Ovary (tissue), 10 donors: ENCODE measurements at places on chromosomes 6 and 20. TPM values are rescaled to one million over a fixed set of nuclear protein-coding genes. Genes with fewer than 3 reads are reported as not detected.

Gene PROCR
- total RNA-seq, result 29.4 TPM

Gene WFDC5
- not detected for total RNA-seq

Gene ATP6V1G2
- total RNA-seq, result 1.5 TPM

Gene PNPLA1
- total RNA-seq, result 0.18 TPM

Gene NKX2-4
- total RNA-seq, result not detected

Gene TCEA2
- 93.5 TPM for total RNA-seq

Gene KHDC3L
- total RNA-seq, result not detected

Gene RAET1G
- total RNA-seq, result 0.55 TPM

Gene NXT1
- 20.4 TPM for total RNA-seq

Gene ULBP2
- 0.23 TPM for total RNA-seq

DNA sequence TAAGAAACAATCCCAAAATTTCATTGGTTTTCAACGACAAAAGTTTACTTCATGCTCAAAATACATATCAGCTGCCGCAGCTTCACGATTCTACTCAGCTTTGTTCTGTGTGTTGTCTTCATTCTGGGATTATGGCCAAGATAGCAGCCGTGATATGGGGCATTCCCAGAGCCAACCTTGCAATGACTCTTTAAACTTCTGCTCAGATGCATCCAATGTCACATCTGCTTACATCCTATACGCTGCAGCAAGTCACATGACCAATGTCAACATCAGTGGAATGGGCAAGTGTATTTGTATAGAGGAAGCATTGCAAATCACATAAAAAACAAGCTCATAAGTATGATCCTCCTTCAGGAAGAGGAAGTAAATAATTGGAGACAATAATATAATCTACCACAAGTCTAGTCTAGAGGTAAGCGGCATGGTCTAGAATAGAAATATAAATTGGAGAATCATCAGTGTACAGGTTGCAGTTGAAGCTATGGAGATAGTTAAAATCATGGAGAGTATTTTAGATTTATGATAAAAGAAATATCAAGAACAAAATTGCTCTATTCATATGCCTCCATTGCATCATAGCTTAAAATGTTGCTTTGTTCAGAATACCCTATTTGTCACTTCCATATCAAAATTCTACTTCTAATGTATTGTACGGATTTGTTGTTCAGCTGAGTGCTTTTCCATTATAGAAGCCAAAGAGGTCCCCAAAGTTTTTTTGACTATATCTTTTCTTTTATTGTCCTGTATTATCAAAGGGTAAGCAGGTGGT is 7.2 kb upstream of the C6orf141 start:
- no peak for DNase-seq

DNA sequence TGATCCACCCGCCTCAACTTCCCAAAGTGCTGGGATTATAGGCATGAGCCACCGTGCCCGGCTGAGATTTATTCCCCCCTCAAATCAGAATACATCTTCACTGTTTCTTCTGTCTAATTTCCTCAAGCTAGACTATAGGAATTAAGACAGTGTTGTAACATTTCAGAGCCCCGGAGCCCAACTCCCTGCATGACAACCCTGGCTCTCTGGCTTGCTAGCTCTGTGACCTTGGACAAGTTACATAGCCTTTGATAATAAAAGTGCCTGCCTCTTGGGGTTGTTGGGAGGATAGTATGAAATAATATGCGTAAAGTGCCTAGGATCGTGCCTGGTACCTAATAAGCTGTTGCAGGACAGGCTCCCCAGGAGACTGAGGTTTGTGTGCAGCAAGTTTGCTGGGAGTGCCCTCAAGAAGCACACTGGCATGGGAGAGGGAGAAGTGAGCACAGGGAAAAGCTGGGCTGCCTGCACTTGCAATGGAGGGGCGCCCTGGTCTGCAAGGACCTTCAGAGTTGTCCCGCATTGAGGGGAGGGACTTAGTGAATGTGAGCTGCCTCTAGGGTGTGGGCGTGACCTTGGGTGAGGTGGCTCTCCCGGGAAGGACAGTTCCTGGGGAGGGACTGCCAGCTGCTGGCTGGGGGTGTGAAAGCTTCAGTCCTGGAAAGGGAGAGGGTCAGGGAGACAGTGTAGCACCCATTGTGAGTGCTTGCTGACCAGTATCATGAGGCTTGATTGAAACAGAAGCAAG is 43.4 kb downstream of the TAF8 start:
- DNase-seq, result no peak

DNA sequence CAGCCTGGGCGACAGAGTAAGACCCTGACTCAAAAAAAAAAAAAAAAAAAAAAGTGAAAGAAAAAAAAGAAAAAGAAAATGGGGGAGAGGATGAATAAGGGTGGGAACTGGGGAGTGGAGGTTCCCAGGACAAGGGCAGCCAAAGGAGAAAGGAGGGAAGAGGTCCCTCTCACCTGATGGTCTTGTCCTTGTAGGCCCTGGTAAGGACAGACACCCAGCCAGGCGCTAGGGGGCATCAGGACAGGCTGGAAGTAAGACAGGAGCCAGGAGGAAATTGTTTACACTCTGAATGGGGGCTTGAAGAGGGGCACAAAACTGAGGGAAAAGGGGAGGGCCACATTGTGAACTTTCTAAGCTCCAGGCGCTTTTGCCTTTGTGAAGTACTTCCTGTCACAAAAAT is 2.3 kb upstream of the ALDH5A1 start:
- DNase-seq, result no peak

DNA sequence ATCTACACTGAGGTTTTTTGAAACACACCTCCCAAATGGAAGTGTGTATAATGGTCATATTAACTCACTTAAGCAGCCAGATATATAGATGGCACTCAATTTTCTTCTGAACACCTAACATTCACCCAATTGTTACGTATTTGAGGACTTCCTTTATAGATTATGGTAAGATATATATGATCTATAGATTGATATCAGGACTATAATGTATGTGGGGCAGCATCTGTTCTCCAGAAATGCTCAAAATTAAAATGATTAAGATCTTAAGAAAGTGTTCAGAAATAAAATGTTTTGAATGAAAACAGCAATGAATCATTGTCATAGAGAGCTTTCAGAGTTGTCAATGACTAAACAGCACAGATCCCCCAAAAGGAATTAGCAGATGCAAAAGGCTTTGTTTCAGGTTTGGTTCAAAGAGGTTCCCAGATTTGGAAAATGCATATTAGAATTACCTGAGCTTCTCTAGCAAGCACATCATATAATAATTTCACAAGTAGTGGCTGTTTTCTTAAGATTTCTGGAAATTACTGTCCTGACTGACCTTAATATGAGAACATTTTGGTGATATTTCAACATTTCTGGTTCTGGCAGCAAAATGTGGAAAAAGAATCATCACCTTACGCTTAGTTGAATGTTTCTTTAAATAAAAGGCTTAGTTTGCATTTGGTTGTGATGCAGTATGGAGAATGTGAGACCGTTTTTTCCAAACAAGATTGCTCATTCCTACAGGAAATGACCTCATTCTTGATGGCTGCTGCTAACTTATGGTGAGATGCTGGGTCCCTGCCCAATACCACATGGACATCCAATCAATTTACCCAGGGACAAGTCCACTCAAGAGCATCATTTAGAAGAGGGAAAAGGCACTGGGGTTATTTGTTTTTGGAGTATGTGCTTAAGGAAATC is 31.5 kb downstream of the TRAF3IP2 start:
- no peak for DNase-seq

- no peak for DNase-seq
These were observed 784 bp downstream of the BTNL2 start for GRCh38 chr6:32406197-32406596.

- no peak for DNase-seq
These were observed 237.7 kb downstream of the FOXA2 start for GRCh38 chr20:22346716-22347115.

DNA sequence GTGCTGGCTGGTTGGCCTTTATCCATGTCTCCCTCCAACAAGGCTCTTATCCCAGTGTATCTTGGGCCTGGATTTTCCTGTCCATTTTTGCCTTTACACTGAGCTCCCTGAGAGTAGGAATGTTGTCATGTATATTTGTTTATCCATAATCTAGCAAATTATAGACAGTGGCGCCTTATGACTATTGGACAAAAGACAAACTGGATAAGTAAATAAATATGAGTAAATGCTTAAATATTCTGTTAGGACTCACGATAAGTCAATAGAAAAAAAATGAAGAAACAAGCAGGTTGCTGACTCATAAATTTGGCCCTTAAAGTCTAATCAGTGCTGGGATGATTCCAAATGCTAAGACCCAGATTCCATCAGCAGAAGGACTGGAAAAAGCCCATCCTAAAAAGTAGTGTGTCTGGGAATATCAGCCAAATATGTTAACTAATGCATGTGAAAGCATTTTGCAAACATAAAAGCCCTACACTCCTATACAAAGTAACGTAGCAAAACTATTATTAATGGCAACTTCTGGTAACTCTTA is 55.0 kb upstream of the PCSK2 start:
- no peak for DNase-seq

DNA sequence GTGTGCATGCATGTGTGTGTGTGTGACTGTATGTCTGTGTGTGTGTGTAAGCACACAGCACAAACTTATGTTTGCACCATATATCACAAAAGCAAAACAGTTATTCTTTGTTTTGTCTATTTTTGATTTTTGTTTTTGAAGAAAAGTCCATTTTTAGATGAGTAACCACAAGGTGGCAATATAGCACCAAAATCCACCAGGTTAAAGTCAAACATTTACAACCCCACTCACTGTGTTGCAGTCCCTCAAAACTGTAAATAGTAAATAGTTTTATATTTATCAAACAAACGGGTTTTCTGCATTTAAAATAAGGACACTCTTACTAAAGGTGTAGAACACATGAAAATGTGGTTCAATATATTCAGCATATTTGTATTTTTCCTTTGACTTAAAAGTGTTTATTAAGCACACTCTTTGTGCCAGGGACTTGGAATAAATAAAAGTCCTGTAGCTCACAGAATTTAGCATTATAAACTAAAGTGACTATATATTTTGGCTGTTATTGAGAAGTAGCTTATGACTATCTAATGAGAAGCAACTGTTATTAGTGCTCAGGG is 118.5 kb downstream of the GFRAL start:
- no peak for DNase-seq

- no peak for DNase-seq
These were observed 152.1 kb downstream of the KHDC1L start for GRCh38 chr6:73073238-73073637.

DNA sequence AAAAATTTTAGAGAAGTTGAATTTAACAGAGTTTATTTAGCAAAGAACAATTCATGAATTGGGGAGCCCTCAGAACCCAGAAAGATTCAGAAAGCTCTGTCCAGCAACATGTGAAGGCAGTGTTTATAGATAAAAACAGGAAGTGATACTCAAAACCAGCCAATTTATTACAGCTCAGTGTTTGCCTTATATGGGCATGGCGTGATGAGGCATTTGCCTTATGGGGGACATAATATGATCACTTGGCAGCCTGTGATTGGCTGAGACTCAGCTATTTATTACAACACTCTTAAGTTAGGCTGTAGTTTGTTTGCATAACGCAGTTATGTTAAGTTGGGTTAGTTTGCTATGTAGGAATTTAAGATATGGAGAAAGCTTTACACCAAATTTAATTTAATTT is 11.5 kb downstream of the HLA-DPA1 start:
- no peak for DNase-seq

- DNase-seq, result no peak
These were observed 34.1 kb downstream of the DYNLT1 start for GRCh38 chr6:158610319-158610968.

DNA sequence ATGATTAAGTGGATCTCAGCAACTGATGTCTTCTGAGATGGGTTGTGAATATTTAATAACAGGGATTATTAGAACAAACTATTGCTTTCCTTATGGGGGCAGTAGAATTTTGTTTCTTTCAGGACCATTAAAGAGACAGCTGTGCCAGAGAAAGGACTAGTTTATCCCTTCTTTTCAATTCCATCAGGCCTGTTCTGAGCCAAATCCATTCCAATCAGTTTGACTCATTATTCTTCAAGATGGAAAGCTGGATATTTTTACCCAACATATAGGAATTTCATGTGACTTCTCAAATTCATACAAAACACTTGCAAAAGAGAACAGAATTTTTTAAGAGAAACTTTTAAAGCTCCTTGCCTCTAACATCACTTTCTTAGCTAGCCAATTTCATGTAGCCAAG is 722.0 kb upstream of the FLRT3 start:
- DNase-seq, result no peak

GRCh38 chr20:62755817-62756724 is 40.2 kb upstream of the MRGBP start:
- DNase-seq, result no peak

GRCh38 chr20:137668-138490 is 4.5 kb upstream of the DEFB126 start:
- no peak for DNase-seq

DNA sequence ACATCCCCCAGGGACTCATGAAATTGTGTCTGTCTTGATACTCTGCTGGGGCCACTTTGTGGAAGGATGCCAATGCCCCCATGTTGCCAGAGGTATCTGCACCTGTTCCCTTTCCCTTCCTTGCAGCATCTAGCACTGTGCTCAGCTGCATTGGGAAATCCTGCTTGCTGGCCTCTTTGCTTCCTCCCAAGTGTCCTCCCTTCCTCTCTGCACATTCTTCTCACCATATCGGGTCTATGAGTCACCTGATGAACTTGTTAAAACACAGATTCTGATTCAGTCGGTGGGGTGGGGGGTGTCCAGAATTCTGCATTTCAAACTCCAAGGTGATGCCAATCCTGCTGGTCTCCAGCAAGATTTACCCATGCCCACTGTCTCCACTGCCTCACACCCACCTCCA is 467.8 kb downstream of the PTPRT start:
- no peak for DNase-seq

DNA sequence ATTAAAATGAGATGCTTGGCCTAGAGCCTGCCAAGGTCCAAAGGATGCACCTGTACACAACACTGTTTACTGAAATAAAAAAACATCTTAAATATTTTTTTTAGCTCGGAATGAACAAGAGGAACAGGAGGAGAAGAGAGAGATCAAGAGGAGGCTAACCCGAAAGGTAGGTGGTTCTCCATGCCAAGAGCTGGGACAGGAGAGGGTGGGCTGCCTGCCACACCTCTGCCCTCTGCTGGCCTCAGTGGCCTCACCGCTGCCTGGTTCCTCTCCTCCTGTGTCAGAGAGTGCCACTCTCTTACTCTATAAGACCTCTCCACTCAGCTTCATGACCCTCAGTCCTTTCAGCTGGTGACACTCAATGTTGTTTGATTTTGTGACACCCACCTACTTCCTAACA is 50.2 kb downstream of the TBC1D7 start:
- DNase-seq, result no peak

- DNase-seq, result no peak
These were observed 651 bp upstream of the CCND3 start for GRCh38 chr6:41942067-41942851.
